ENCODE measurements at places on chromosomes 2 and 18. TPM values are rescaled to one million over a fixed set of nuclear protein-coding genes. Genes with fewer than 3 reads are reported as not detected.

Gene IL37
- total RNA-seq = not detected

Gene STARD6
- 1.9 TPM for total RNA-seq

Gene TSPYL6
- not detected for total RNA-seq

Gene MC4R
- total RNA-seq = not detected

Gene SEPTIN2
- 366 TPM for total RNA-seq

Measured in epithelial cell of proximal tubule (primary cell).